ENCODE measurements at places on chromosomes 12 and 14. TPM values are rescaled to one million over a fixed set of nuclear protein-coding genes. Genes with fewer than 3 reads are reported as not detected.

The GPRC5D gene
- not detected for total RNA-seq

The MORN3 gene
- 0.17 TPM for total RNA-seq

The ARHGEF25 gene
- total RNA-seq, result 1.1 TPM

The OTOGL gene
- total RNA-seq, result 0.22 TPM

The KERA gene
- not detected for total RNA-seq

The FAM186B gene
- 0.11 TPM for total RNA-seq

The TCL1B gene
- not detected for total RNA-seq

The KIF5A gene
- total RNA-seq, result not detected

The SOX5 gene
- total RNA-seq, result 0.11 TPM

The ZNF385A gene
- total RNA-seq, result 1.8 TPM

The DEPDC4 gene
- total RNA-seq, result 0.22 TPM

The TSHR gene
- total RNA-seq, result not detected

The PLEK2 gene
- total RNA-seq, result 0.43 TPM

The CFAP54 gene
- 8.4 TPM for total RNA-seq

The FSCB gene
- total RNA-seq, result not detected

The CARMIL3 gene
- not detected for total RNA-seq

The RNF212B gene
- not detected for total RNA-seq

The RTN1 gene
- 0.09 TPM for total RNA-seq

The NDRG2 gene
- 7.2 TPM for total RNA-seq

The SIRT4 gene
- total RNA-seq, result 2.5 TPM

The TWF1 gene
- total RNA-seq, result 95.7 TPM

The FOXM1 gene
- total RNA-seq, result 1.3 TPM

The PRB2 gene
- not detected for total RNA-seq
